ENCODE measurements at places on chromosomes 12 and 14. TPM values are rescaled to one million over a fixed set of nuclear protein-coding genes. Genes with fewer than 3 reads are reported as not detected.

DNA sequence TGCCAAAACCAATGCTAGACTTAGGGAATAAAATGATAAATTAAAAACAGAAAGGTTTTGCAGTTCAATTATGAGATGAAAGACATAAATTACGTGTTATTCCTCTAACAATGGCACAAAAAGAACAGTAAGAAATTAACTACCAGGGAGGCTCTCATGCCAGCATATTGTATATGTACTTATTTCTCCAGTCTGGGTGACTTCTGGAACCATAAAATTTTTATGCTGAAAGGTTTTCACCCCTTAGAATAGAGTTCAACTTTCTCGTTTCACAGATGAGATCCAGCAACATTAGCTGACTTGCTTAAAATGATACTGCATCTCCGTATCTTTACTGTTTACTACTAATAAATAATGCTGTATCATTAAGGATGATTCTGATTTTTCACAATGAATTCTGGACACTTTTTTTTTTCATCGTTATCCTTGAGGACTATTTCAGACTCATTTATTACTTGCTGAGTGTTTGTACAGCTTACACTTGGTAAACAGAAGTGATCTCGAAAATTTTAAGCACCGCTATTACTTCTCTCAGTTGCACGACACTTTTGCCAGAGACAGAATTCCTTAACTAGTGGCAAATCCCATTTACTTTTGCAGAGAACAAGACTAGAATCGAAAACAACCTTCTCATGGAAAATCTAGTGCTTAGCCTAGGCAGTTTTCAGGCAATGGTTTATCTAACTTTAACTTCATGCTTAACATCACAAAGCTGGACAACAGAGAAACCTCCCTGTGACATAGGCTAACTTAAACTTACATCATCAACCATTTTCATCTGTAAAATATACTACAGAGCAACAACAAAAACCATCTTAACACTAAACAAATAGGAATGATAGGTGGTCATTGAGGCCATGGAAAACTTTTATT lies 2.7 kb downstream of the RSRC2 start:
- DNase-seq, result peak; percentile 49

DNA sequence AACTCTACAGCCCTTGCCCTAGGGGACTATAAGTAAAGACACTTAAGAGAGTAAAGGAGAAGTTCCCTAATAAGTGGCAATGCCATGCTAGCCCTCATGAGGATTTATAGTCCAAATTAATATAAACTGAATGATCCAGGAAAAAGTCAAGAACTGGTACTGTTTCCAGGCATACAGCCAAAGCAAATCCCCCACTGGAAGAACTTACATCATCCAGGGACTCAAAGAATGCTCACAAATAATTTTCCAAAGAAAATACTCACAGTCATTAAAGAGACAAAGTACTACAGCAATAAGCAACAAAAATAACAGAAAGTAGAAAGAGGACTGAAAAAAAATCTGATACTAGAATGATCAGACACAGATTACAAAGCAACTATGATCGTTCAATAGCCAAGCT lies 79.7 kb upstream of the RAP1B start:
- peak; percentile 60 for DNase-seq

The SELPLG gene
- total RNA-seq, result 1.3 TPM

The C12orf42 gene
- total RNA-seq, result not detected

GRCh38 chr14:74627076-74627475 lies 15.0 kb upstream of the LTBP2 start:
- no peak for DNase-seq

DNA sequence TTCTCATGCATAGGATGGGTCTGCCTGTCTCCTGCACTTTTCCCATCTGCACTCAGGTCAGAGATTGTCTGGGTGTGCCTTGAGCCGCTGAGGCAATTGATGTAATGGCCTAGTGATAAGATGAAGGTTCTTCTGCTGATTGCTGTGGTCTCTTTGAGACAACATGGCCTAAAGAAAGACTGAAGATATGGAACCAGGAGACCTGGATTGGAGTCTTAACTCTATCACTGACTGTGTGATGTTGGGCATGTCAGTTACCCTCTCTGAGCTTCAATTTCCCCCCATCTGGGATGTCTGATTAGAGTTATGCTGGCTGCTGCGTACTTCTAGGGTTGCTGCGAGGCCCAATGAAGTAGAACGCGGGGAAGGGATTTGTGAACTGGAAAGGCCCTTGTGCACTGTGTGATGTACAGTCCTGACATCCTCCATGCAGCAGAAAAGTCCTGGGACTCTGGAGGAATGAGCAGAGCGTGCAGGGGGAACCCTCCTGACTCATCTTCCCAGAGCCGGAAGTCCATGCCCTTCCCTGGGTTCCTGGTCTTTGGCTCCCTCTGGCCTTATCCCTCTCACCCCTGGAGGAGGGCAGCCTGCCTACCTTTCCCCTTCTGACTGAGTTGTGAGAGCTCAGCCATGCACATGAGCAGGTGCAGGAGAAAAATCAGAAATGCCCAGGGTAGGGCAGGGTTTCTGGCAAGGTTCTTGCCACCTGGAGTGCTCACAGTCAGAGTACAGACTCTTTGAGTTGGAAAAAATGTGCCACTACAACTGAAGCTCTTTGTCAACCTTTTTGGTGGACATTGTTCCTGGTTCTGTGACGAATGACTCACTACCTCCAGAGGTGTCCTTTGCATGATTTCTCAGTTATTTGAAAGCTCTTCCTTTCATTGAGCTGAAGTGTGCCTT lies 21.1 kb downstream of the PLEKHD1 start:
- no peak for DNase-seq

GRCh38 chr12:76784600-76785051 lies 20.7 kb downstream of the ZDHHC17 start:
- DNase-seq, result peak; percentile 70

The APOF gene
- not detected for total RNA-seq

- DNase-seq, result no peak
Observed at GRCh38 chr14:60195179-60195810, 30.1 kb upstream of the DHRS7 start.

The CLEC1A gene
- total RNA-seq, result not detected

The ITGA5 gene
- total RNA-seq, result 438 TPM

DNA sequence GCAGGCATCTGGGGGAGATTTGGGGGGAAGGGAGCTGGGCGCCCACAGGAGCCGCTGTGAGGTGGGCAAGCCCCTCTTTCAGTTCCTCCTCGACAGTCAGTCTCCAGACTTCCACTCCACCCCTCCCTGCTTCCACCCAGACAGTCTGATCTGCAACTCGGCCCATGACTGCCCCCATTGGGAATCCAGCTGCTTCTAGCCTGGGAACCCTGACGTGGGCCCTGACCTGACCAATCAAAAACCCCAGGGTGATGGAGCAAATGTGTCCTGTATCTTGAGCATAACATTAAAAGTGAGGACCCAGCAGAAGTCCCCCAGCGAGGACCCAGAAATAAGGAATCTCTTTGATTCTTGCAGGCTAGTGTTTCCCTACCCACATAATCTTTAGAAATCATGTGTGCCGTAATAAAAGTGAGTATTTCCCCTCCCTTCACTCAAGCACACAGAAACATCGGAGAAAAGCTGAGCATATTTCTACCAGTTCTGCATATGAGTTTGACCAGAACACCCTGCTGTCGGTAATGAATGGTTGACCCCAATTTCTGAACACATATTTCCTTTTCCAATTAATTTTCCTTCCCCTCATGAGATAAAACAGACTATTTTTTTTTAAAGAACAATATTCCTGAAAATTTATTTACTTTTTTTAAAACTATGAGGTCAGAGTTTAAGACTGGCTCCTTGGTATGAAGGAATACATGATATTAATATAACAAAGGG lies 6.4 kb downstream of the SSH1 start:
- peak; percentile 94 for DNase-seq

DNA sequence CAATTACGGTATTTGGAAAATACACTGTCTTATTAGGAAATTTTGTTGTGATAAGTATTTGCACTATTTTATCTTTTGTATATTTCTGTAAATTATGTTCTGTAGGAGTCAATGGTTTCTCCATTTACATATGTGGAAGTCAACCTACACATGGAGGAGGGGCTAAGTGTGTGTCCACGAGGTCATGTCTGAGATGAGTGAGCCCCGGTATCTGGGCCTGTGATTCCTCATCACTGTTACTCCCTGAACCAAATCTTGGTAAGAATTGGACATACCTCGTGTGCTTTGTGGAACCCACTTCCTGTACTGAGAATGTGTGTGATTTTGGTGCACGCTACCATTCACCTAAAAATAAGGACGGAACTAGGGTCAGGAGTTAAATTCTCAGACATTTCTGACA lies 1105.5 kb downstream of the TMEM121 start:
- no peak for DNase-seq

Data from fibroblast of villous mesenchyme (primary cell).